ENCODE measurements at places on chromosomes 11 and 22.

DNA sequence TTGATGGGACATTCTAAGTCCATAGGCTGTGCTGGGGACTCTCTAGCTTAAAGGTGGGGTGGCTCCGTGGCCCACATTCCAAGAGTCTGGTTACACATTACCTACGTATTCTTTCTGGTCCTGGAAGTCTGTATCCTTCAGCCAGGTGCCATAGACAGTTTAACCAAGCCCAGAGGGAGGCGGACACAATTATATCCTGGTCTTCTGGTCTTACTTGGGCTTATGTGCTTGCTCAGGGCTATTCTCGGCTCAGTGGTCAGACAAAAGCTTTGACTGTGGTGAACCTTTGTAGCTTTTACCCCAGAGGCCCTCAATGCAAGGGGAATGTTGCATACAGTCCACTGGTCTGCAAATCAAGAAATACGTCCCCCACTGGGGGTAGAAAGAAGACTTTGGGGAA lies 3.4 kb upstream of the INCENP start:
- DNase-seq, result no peak

DNA sequence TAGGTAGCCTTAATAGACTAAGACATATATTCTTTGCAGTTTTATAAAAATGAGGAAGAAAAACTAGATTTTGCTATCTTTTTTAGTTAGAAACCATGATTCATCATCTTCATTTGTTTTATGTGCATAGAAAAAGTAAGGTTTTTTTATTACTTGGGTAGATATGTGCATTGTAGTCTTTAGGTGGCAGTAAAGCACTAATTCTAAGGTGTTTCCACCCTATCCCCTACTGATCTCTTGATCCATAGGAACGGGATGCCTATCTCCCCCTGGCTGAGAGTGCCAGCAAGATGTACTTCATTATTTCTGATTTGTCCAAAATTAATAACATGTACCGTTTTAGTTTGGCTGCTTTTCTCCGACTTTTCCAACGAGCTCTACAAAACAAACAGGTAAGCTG lies 148.1 kb downstream of the DYNC2H1 start:
- no peak for DNase-seq

DNA sequence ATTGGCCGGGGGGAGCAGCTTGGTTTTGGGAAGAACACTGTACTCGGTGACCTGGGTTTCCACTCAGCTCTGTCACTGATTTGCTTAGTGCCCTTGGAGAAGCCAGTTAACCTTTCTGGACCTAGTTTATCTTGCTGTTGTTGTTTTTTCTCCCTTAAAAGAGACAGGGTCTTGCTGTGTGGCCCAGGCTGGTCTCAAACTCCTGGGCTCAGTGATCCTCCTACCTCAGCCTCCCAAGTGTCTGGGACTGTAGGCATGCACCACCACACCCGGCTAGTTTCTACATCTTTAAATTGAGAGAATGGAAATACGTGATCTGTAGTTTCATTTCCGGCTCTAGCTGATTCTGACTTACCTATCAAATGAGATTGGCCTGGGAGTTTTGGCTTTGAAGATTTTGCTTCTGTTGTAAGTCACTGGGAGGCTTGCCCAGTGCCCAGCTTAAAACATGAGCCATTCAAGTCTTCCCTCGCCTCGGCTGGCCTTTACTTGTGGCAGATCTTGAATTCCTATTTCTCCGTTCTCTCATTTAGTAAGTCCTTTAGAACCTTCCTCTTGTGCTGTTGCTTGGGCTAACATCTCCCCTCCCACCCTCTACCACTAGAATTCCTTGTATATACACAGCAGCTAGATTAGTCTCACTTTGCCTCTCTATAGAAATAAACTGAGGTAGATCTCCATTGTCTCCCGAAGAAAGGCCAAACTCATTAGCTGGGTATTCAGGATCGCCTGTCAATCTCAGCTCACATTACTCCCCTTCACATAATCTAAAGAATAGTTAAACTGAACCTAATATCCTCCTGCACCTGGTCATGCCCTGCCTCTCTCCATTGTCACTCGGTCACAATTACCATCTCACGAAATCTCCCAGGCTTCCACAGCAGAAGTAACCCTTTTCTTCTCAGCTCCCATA lies 87.7 kb upstream of the SLC25A18 start:
- no peak for DNase-seq

DNA sequence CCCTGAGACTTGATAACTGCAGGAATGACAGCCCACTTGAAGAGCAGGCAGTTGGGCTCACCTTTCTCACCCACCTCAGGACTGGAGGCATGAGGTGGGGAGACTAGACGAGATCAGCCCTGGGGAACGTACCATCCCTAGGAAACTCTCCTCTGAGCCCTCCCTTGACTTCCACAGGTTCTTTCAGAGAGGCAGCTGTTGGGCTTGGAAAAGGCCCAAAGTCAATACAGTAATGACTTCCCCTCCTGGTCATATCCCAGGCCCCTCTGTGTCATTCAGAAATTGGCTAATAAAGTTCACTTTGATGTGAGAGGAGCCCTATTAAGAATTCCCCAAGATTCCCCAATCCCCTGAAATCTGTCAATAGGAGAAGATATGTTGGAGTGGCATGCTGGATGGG lies 5.8 kb upstream of the NECTIN1 start:
- no peak for DNase-seq

DNA sequence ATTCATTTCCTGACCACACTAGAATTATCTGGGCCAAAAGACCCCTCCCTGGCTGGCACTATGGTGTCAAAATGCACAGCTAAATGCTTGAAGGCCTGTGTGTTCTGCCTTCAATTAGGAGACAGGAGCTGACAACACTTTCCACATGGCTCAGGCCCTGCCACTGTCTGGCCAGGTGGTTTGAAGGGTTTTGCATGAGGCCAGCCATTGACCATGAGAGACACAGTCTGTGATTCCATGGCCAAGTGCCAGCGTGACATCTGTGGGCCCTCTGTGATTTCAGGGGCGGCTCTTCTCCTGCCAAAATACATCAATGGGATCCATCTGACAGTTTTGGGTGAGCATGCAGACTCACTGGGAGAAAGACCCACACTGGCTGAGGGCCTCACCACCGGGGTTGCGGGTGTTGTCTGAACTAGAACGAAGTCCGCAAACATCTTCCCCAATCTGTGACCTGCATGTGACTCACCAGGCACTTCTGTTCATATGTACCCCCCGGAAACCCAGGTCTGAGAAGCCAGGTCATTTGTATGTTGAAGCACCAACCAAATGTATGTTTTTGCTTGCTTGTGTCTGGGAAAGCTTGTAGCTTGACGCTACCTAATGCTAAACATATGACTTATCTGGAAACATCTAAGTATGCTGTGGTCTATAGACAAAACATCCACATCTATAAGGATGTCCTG lies 20.7 kb upstream of the NAV2 start:
- DNase-seq, result no peak

DNA sequence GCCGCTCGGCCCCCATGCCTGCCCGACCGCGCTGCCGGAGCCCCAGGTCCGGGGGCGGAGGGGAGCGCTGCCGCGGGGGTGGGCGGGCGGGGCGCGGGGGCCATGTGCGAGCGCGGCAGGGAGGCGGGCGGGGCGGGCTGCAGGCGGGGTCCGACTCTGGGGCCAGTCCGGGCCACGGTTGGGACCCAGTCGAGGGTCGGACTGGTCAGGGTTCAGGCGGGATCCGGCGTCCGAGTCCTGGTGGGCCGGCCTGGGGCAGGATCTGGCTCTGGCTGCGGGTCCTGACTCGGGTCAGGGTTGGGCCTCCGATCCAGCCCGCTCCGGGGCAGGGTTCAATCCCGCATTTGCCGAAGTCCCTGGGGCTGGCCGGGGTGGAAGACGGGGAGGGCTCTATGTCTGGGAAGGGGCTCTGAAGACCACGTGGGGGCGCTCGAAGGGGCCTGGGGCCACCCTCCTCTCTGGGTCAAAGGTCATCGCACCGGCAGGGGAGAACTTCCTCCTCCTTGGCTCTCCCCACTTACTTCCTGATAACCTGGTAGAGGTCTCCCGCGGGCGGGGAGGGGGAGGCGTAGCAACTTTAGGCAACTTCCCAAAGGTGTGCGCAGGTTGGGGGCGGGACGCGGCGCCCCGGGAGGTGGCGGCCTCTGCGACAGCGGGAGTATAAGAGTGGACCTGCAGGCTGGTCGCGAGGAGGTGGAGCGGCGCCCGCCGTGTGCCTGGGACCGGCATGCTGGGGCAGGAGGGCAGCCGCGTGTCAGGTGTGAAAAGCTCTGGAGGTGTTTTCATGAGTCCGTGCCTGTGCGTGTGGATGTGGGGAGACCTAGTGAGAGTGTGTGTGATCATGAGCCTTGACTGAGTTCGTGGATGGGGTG lies 603 bp downstream of the ESRRA start:
- DNase-seq, result peak; percentile 32

- DNase-seq, result no peak
These were observed 86.0 kb downstream of the PPP6R3 start for GRCh38 chr11:68546555-68546954.
